ENCODE measurements at places on chromosomes 1 and 21.

DNA sequence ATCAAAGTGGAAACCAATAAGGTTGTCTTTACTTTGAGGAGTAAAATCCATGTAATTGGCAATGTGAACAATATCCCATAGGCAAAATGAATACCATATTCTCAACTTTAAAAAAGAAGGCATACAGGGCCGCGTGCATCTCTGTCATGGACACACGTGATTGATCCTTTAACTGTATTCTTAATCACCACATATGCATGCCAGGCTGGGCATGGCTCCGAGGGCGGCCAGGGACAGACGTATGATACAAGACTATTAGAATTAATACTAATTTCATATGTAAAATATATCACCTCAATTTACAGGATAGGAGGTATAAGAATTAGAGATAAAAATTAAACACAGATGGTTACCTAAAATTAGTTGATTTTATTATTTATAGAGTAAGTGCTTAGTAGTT is 11.2 kb downstream of the RGS21 start:
- DNase-seq = no peak

- peak; percentile 10 for DNase-seq
These were observed 86.8 kb upstream of the CD34 start for GRCh38 chr1:207997486-207998268.

DNA sequence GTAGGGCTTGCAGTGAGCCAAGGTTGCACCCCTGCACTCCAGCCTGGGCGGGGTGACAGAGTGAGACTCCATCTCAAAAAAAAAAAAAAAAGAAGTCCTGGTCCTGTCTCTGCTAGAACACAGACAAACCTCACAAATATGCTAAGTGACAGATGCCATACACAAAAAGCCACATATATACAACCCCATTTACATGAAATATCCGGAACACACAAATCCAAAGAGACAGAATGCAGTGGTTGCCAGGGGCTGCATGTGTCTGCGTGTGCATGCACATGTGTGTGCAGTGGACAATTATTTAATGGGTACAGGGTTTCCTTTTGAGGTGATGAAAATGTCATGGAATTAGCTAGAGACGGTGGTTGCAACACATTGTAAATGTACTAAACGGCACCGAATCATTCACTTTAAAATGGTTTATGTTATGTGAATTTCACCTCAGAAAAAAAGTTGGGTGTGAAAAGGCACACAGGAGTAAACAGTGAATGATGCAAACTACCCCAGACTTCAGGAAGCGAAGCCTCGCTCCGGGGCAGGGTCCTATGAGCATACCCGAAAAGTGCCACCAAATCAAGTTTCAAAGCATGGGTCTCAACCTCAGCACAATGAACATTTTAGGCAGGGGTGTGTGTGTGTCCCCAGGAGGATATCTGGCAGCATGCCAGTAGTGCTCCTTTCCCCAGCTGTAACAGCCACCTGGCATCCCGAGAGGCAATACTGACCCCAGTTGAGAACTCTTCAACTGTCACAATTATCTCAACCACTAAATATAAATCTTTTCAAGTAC is 48.3 kb downstream of the GNB1 start:
- no peak for DNase-seq

- no peak for DNase-seq
These were observed 20.3 kb downstream of the ARHGEF10L start for GRCh38 chr1:17559615-17560419.

DNA sequence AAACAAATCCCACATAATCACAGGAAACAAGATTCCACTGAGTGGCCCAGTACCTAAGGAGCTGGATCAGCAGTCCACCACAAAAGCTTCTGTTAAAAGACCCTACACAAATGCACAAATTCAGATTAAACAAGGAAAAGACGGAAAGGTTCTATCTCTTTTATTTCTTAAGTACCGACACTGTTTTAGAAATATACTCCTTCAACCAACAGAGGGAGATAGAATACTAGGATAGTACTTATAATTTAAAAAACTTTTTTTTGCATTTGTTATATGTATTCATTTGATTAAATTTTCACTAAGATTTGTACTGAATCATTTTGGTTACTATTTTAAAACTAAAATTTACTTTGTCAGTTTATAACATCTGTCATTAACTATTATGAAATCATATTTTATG is 12.5 kb downstream of the CDC7 start:
- no peak for DNase-seq

DNA sequence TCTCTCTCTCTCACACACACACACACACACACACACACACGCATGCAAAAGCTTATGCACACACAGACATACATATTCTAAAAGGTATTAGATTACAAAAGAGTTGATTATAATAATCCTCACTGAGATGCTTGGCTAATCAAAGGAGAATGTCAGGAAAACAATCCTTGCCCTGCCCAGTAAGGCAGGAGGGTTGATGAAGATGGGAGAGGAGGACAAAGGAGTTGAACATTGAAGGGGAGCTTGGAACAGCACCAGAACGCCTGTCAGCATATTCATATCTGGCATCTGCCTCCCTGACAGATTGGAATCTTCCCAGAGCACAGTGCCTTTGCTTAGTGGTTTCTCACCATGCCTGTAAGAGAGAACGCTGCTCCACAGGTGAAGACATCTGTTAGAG is 68.6 kb upstream of the PALMD start:
- DNase-seq = no peak

GRCh38 chr1:107139833-107140702 is 771 bp upstream of the NTNG1 start:
- no peak for DNase-seq

DNA sequence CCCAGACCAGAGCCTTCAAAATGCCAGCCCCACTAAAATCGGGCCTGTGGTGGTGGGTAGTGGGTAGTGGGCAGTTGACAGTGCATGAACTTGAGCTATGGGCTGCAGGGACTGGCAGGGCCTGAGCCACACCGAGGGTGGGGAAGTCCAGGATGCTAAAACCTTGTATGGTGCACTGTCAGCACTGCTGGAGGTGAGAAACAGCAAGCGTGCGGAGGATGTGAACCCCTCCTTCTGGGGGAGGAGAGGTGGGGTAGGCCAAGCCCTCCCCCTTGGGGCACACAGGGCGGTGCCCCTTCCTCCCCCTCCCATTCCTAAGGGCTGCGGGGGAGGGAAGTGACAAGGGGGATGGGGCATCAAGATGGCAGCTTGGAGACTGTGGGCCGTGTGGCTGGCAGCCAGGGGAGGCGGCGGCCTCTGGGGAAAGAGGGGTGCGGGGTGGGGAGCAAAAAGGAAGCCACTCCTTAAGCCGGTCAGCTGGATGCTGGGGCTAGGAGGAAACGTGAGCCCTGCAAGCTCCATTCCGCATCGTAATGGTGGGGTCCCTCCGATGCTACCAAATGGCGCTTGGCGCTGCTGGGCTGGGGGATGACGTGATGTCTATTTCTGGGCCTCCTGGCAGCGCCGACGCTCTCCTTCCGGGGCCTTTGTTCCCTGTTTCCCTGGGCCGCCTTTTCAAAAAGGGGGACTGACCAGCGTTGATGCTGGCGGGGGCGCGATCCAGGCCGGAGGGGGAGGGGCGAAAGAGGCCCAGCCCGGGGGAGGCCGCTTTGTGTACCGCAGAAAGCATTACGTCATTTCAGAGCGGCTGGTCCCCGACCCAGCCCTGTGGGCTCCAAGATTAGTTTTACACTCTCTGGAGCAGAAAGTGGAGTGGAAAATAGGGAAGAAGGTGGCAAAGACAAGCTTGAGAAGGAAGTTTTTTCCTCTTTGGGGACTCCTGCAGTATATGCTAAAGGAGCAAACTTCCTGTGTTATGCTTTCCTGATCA is 809 bp downstream of the SYT11 start:
- DNase-seq = peak; percentile 43

All from stimulated activated CD8-positive, alpha-beta memory T cell treated with anti-CD3 and anti-CD28 coated beads, Interleukin-4, amount 100 ng/mL, for 4 hours (primary cell).